ENCODE measurements at places on chromosomes 6 and 20. TPM values are rescaled to one million over a fixed set of nuclear protein-coding genes. Genes with fewer than 3 reads are reported as not detected.

GRCh38 chr6:160013987-160014868, 45.3 kb downstream of the IGF2R start:
- peak; percentile 32 for DNase-seq

DNA sequence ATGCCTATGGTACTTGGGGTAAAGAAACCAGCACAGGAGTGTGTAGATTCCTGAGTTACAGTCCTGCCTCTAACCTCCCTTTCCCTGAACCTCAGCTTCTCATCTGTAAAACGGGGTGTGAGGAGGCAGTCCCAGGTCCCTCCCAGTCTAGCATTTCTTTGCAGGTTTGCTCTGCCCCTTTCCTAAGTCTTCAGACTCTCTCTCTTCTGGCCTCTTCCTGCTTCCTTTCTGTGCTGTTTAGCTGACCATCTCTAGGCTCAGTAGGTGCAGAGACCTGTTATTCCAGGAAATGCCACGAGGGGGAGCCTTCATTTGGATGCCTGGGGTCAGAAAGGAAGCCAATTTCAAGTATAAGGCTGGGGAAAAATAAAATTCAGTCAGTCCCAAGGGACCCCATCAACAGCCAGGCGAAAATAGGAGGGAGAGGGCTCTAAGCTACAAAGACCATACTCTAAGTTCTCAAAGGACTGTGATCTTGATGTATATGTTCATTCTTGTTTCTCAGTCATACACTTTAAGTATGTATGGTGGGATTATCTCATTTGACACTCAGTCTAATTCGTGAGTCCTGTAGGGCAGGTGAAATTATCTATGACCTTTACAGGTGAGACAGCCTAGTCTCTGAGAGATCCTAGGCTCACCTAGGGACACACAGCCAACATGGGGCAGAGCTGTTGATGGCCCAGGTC, 89.1 kb downstream of the NCR2 start:
- DNase-seq = peak; percentile 89

DNA sequence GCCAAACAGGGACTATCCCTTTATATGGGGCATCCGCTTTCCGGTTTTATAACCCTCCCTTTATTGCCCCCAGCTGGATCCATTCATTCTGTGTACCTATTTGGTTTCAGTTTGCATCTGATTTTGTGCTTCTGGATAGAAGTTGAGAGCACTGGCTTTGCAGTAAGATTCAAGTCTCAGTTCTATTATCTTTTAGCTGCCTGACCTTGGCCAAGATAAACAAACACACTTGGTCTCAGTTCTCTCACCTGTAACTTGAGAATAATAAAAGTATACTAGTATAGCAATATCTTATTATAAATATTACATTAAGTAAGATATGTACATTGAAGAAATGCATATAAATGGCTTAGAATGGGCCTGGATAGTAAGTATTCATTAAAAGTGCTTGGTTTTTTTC, 182.4 kb upstream of the TSHZ2 start:
- no peak for DNase-seq

GRCh38 chr6:45664707-45665106, 287.0 kb upstream of the SUPT3H start:
- DNase-seq = no peak

DNA sequence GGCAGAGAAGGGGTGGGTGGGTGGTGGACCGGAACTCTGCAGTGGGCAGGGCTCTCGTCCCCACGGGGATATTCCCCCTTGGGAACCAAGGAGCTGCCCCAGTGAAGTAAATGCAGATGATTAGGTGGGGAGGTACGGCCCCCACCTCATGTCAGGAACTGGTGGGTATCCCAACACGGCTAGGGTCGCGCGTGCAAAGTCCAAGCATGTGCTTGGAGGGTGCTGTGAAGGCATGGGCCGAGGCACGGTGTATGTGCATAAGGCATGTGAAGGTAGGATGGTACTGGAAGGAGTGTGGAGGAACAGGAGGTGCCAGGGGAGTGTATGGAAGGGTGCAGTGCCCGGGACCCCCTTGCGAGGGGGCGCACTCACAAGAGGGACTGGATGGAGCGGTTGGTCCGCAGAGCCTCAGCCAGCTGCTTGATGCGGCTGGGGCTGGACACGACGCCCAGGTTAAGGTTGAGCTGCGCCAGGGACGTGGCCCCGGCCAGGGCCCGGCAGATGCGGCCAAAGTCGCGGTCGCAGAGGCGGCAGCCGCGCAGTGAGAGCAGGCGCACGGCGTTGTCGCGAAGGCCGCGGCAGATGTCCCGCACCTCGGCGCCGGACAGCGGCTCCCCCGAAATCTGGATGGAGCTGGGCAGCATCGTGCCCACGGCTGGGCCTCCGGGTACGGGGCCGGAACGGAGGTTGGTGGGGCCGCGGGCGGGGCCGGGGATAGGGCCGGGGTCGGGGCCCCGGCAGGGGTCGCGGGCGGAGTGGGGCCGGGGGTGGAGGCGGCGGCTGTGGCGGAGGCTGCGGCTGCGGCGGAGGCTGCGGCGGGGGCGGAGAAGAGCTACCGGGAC, 783 bp downstream of the LRRC73 start:
- DNase-seq = no peak

- peak; percentile 27 for DNase-seq
Observed at GRCh38 chr6:108561742-108562502, 1.2 kb downstream of the FOXO3 start.

DNA sequence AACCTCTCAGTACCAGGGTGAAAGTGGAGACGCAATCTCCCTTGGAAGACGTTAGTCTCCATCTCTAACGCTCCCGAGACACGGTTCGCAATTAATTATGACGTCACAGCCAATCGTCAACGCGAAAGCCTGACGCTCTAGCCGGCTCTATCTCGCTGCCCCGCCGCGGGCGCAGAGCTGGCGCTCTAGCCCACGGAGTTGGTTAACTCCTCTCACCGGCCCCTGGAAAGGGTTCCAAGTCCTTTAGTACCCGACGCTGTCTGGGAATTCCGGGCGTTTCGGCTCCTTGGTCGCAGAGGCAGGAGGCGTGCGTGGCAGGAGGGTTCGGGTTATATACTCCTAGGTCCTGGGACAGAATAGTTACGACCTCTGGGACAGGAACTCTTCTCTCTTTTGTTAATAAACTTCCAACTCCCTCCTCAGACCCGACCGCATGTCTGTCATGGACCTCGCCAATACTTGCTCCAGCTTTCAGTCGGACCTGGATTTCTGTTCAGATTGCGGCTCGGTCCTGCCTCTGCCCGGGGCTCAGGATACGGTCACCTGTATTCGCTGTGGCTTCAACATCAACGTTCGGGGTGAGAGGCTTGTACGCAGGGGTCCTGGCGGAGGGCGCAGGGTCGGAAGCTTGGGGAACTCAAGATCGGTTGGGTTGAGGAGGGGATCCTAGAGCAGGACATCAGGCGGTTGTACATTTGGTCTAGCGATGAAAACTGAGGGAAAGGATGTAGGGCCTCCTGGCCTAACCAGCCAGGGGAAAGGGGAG, at the start of gene POLR1H:
POLR1H (plus strand) TSS at position 174 of the 766 bp plus-strand sequence; CDS start at position 434, 260 bp downstream.
- peak; percentile 95 for DNase-seq

GRCh38 chr6:136526196-136526930, 23.9 kb downstream of the MAP7 start:
- no peak for DNase-seq

DNA sequence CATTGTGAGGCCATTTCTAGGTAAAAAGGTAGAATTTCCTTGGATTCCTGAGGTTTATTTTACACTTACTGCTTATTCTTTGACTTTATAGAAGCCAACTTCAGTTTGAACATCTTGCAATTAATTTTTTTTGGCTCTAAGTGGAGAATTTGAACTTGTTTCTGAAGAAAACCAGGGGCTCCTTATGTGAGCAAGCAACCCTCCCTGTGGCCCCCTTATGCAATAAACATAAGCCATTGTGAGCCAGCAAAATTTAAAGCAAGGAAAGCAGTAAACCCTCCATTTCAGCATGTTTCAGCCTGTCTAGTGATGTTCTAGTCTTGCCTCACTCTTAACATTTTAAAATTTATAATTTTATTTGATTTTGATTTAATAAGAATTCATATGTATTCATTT, 5.6 kb downstream of the HLA-F start:
- DNase-seq = no peak

GRCh38 chr6:81638366-81638765, 114.1 kb downstream of the TENT5A start:
- no peak for DNase-seq

GRCh38 chr20:38270869-38271605, 10.5 kb upstream of the KIAA1755 start:
- no peak for DNase-seq

GRCh38 chr6:40936818-40937251, 102.2 kb downstream of the UNC5CL start:
- DNase-seq = no peak

DNA sequence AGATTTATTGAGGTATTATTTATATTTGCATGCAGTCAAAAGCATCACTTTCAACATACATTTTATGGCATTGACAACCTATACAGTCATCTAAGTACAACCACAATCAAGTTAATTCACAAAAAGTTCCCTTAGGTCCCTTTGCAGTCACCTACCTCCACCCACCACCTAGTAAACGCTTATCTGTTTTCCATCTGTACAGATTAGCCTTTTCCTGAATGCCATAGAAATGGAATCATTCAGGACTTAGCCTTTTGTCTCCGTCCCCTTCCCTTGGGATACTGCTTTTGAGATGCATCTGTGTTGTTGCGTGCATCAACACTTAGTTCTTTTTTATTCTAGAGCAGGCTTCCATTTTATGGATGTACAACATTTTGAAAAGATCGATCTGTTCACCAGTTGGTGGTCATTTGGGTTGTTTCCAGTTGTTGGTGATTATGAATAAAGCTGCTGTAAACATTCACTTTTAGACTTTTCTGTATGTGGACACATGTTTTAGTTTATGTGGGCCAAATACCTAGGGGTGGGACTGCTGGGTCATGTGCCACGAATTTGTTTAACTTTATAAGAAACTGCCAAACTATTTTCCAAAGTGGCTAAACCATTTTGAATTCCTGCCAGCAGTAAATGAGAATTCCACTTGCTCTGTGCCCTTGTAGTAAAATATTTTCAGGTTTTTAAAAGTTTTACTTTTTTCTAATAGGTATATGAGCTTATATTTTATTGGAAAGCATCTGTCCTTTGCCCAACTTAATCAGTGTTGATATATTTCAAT, 17.6 kb upstream of the IFNGR1 start:
- DNase-seq = no peak

GRCh38 chr6:153621070-153621469, 418.0 kb upstream of the OPRM1 start:
- DNase-seq = no peak

DNA sequence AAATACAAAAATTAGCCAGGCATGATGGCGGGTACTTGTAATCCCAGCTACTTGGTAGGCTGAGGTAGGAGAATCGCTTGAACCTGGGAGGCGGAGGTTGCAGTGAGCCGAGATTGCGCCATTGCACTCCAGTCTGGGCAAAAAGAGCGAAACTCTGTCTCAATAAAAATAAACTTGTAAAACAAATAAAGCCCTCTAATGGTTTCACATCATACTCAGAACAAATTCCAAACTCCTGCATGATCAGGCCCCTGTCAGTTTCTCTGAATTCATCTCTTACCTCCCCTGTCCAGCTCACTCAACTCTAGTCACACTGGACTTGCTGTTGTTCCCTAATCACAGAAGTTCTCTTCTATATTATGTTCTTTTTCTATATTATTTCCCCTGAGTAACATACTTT, 43.1 kb upstream of the SGK1 start:
- no peak for DNase-seq

- no peak for DNase-seq
Observed at GRCh38 chr6:52887910-52888524, 21.5 kb downstream of the GSTA3 start.

- peak; percentile 27 for DNase-seq
Observed at GRCh38 chr20:6008254-6008653, 45.6 kb downstream of the LRRN4 start.

GRCh38 chr6:166502453-166502852, 84.0 kb downstream of the RAMACL start:
- DNase-seq = no peak

- DNase-seq = no peak
Observed at GRCh38 chr6:19902201-19902600, 65.0 kb downstream of the ID4 start.

GRCh38 chr6:152750694-152751093, at the start of gene VIP:
Gene VIP, plus strand, starts transcription at chr6:152750797. Its CDS starts 1,381 bp downstream, at chr6:152752178.
- no peak for DNase-seq

GRCh38 chr6:156485150-156485549, 292.0 kb upstream of the ARID1B start:
- no peak for DNase-seq

- DNase-seq = no peak
Observed at GRCh38 chr6:110683241-110683640, 132.0 kb downstream of the CDK19 start.

DNA sequence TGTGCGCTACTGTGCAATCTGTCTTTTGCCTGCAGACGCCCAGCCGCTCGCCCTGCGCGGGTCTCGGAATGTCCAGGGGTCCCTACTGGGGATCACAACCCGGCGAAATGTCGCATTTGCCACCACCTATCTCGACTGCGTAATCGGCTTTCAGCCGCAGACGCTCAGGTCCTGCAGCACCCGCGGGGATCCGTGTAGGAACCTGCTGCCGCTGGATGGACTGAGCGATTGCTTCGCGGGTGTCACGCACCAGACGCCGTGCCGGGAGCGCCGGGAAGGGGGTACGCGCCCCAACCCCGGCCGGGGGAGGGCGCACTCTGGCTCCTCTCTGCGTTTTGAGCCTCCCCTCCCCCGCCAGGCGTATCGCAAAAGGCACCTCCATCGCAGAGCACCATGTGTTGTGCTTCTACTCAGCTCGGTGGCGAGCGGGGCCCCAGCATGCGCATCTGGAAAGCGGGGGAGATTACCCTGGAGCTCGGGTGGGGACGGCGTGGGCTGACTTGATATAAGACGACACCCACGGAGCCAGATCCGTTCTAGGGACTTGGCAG, 747 bp upstream of the PTPRA start:
- DNase-seq = peak; percentile 77

GRCh38 chr6:113481458-113481857, 375.7 kb upstream of the MARCKS start:
- DNase-seq = no peak

- no peak for DNase-seq
Observed at GRCh38 chr6:41674231-41675000, 36.1 kb downstream of the MDFI start.

GRCh38 chr6:90940812-90941481, 354.1 kb upstream of the MAP3K7 start:
- DNase-seq = no peak

Gene SEL1L2
- total RNA-seq = not detected

Gene CRISP2
- not detected for total RNA-seq

Gene RHAG
- not detected for total RNA-seq

Gene LINC00237
- not detected for total RNA-seq

Gene SLC39A7
- 76.9 TPM for total RNA-seq

Gene CBLN4
- 0.14 TPM for total RNA-seq

Gene MMP24
- total RNA-seq = 0.82 TPM

Gene DEFB129
- not detected for total RNA-seq

Gene LRRN4
- total RNA-seq = 0.48 TPM

Gene VNN1
- total RNA-seq = 0.75 TPM

Gene FOXS1
- 0.55 TPM for total RNA-seq

Gene DCDC2
- 0.64 TPM for total RNA-seq

Gene ZNF391
- 0.75 TPM for total RNA-seq

Gene MUC21
- total RNA-seq = not detected

Gene ADGRF4
- total RNA-seq = 2.0 TPM

Gene USP49
- 7.9 TPM for total RNA-seq

Gene OR12D3
- not detected for total RNA-seq

Gene TBXT
- total RNA-seq = not detected

Gene NFATC2
- total RNA-seq = 5.3 TPM

Gene AHI1
- 16.2 TPM for total RNA-seq

Gene TXLNB
- total RNA-seq = 6.6 TPM

Gene BACH2
- total RNA-seq = 1.4 TPM

Gene PRRT1
- total RNA-seq = not detected

Gene TNFRSF21
- 136 TPM for total RNA-seq

Data from transverse colon (tissue), 4 donors.